ENCODE measurements at places on chromosomes 16 and 17. TPM values are rescaled to one million over a fixed set of nuclear protein-coding genes. Genes with fewer than 3 reads are reported as not detected.
A peak's percentile ranks its signal among the peaks of the same experiment; 100 is the strongest.

The BAIAP3 gene
- 130 TPM for total RNA-seq

The C17orf78 gene
- total RNA-seq = not detected

The FSCN2 gene
- 6.3 TPM for total RNA-seq

The BIRC5 gene
- total RNA-seq = 0.51 TPM

The TNK1 gene
- 11.7 TPM for total RNA-seq

The HBA1 gene
- total RNA-seq = 283 TPM

The SERPINF2 gene
- 2.6 TPM for total RNA-seq

The ACAP1 gene
- 392 TPM for total RNA-seq

The CSH2 gene
- not detected for total RNA-seq

DNA sequence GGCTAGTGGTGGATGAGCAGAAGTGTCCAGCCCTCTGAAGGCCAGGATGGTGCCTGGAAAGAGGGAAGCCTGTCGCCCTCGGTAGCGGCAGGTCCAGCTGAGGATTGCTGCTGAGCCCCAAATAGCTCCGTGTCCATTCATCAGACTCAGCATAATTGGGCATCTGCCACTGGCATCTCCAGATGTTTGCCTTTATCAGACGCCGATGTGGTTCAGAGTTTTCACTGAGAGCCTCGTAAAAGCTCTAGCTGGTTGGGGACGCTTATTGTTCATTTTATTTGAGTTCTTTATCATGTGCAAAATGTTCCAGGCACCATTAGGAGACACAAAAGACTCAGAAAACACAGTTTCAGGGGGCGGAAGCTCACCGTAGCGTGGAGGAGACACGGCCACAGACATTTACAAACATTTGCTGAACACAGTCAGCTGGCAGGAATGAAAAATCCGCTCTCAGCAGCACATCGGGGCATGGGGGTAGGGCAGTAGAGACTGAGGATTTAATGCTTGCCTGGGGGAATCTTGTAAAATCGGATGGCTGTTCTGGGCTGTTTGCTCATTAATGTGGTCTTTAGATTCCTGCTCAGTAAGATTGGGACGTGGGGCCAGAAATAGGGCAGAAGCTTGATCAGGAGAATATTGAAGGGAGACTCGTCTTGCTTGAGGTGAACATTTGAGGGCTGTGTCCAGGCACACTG is 41.7 kb downstream of the SMPD3 start:
- DNase-seq = no peak
- peaks cover 3% of the 10 kb centered on the region for H3K27me3 ChIP-seq
- no peaks in the 10 kb centered on the region for H3K4me1 ChIP-seq
- no peak overlapping the region for H3K27ac ChIP-seq
- no peaks in the 10 kb centered on the region for H3K36me3 ChIP-seq

DNA sequence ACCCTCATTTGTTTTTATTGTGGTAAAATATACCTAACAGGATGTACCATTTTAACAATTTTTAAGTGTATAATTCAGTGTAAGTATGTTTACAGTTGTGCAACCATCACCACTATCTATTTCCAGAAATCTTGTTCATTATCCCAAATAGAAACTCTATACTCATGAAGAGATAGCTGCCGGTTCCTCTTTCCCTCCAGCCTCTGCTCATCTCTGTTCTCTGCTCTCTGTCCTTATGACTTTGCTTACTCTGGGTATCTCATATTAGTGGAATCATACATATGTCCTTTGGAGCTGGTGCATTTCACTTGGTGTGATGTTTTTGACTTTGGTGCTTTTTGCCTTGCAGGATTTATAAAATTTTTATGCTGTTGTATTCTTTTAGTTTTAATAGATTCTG is 19.4 kb downstream of the CYLD start:
- H3K4me1 ChIP-seq = peaks cover 3% of the 10 kb centered on the region
- H3K36me3 ChIP-seq = no peaks in the 10 kb centered on the region
- H3K4me3 ChIP-seq = no peak overlapping the region
- no peaks in the 10 kb centered on the region for H3K27me3 ChIP-seq

GRCh38 chr17:6072157-6072556 is 2.0 kb downstream of the WSCD1 start:
- H3K27ac ChIP-seq = no peak overlapping the region
- no peaks in the 10 kb centered on the region for H3K36me3 ChIP-seq
- peaks cover 16% of the 10 kb centered on the region for H3K27me3 ChIP-seq
- H3K4me3 ChIP-seq = no peak overlapping the region
- DNase-seq = no peak

- H3K27me3 ChIP-seq = no peaks in the 10 kb centered on the region
- no peak overlapping the region for H3K27ac ChIP-seq
- no peaks in the 10 kb centered on the region for H3K4me1 ChIP-seq
- H3K4me3 ChIP-seq = no peak overlapping the region
- DNase-seq = no peak
These were observed 25.6 kb upstream of the CRISPLD2 start for GRCh38 chr16:84794186-84794585.

GRCh38 chr16:82319038-82319437 is 149.0 kb upstream of the MPHOSPH6 start:
- DNase-seq = no peak
- H3K4me3 ChIP-seq = no peak overlapping the region
- H3K27me3 ChIP-seq = no peaks in the 10 kb centered on the region
- H3K27ac ChIP-seq = no peak overlapping the region

GRCh38 chr17:73822371-73822770 is 178.1 kb upstream of the SDK2 start:
- no peak for DNase-seq
- H3K27ac ChIP-seq = no peak overlapping the region
- H3K4me3 ChIP-seq = no peak overlapping the region
- no peaks in the 10 kb centered on the region for H3K27me3 ChIP-seq
- no peaks in the 10 kb centered on the region for H3K4me1 ChIP-seq
- H3K36me3 ChIP-seq = no peaks in the 10 kb centered on the region

- no peak for DNase-seq
- H3K4me1 ChIP-seq = no peaks in the 10 kb centered on the region
- H3K36me3 ChIP-seq = no peaks in the 10 kb centered on the region
- H3K27me3 ChIP-seq = no peaks in the 10 kb centered on the region
These were observed 559.2 kb downstream of the KCNJ18 start for GRCh38 chr17:22251498-22251897.

DNA sequence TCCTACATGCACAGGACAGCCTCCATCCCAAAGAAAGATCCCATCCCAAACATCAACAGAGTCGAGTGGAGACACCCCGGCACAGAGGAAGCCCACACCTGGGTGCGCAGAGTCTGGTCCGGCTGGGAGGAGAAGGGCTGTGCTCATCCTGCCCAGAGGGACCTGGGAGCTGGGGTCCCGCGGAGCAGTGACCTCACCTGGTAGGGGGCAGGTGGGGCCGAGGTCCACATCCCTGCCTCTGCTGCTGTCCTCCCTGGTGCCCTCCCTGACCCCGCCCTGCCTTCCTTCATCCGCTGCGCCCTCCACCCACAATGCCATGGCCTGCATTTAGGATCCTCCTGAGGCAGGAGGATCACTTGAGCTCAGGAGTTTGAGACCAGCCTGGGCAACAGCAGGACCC is 2.9 kb downstream of the C16orf90 start:
- H3K4me3 ChIP-seq = no peak overlapping the region
- no peaks in the 10 kb centered on the region for H3K36me3 ChIP-seq
- H3K4me1 ChIP-seq = no peaks in the 10 kb centered on the region
- no peak overlapping the region for H3K27ac ChIP-seq

GRCh38 chr16:79191933-79192332 is 408.6 kb downstream of the MAF start:
- no peaks in the 10 kb centered on the region for H3K36me3 ChIP-seq
- H3K4me1 ChIP-seq = no peaks in the 10 kb centered on the region
- no peak for DNase-seq
- no peak overlapping the region for H3K27ac ChIP-seq

DNA sequence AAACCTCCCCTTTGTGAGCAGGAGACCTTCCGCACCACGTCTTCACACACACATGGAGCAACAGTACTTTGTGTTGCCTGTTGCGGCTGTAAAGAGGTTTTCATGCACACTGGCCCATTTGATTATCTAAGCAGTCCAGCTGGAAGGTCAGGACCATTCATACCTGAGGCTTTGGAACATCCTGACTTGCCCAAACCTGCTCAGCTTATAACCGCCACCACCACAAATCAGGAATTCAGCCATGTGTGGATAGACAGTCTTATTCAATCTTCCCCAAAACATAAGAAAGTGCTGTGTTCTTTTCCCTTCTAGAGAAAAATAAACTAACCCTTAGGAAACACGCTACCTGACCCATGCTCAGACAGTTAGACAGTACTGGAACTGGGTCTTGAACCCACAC is 81.6 kb upstream of the XYLT1 start:
- H3K4me3 ChIP-seq = no peak overlapping the region
- H3K4me1 ChIP-seq = no peaks in the 10 kb centered on the region
- DNase-seq = no peak
- H3K36me3 ChIP-seq = no peaks in the 10 kb centered on the region
- H3K27me3 ChIP-seq = no peaks in the 10 kb centered on the region

GRCh38 chr17:40099619-40100418 is 570 bp downstream of the NR1D1 start:
- H3K36me3 ChIP-seq = peaks cover 16% of the 10 kb centered on the region
- H3K27ac ChIP-seq = peak overlapping the region; percentile 93
- H3K4me3 ChIP-seq = peak overlapping the region; percentile 89
- peak; percentile 78 for DNase-seq
- H3K4me1 ChIP-seq = peaks cover 52% of the 10 kb centered on the region

DNA sequence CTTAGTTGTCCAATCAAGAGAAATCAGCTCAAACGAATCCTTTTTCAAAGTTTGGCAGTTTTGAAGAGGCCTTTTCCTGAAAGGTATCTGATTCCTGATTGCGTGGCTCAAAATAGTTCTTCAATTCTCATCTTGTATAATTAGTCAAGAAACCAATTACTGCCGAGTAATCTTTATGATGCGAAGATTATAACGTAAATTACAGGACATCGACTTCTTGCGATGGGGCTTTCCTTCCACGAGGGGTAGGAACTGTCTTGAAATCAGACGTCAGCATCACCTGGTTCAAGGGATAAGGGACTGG is 644 bp upstream of the ARL2BP start:
- H3K36me3 ChIP-seq = peaks cover 13% of the 10 kb centered on the region
- DNase-seq = no peak
- H3K27me3 ChIP-seq = no peaks in the 10 kb centered on the region
- peaks cover 26% of the 10 kb centered on the region for H3K4me1 ChIP-seq

DNA sequence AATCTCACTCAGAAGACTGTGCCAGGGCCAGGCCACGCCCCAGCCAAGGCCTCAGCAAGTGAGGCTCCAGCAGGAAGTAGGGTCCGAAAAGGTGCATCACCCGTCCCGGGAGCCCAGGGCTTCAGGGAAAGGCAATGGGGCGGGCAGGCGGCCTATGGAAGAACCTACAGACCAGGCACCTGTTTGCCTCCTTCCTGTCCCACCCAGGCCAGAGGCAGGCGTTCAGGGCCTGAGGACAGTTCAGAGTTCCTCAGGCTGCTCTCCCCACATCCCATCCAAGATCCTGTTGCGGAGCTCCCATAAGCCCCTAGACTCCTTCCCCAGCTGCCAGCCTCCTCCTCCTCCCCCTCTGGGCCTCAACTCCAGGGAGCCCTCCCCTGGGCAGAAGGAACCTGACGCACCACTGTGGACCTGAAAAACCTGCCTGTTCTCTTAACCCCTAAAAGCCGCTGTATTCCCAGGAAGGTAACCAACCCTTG is 2.3 kb downstream of the CLUH start:
- no peaks in the 10 kb centered on the region for H3K36me3 ChIP-seq
- no peak overlapping the region for H3K4me3 ChIP-seq
- DNase-seq = peak; percentile 48
- H3K27ac ChIP-seq = peak overlapping the region; percentile 42
- H3K4me1 ChIP-seq = peaks cover 29% of the 10 kb centered on the region

- peaks cover 12% of the 10 kb centered on the region for H3K4me1 ChIP-seq
- peak; percentile 58 for DNase-seq
- H3K27me3 ChIP-seq = no peaks in the 10 kb centered on the region
These were observed 415 bp downstream of the ABCA5 start for GRCh38 chr17:69326377-69327059.

Data from B cell (primary cell).